ENCODE measurements at places on chromosomes 2 and 18.

- no peak overlapping the region for H3K4me3 ChIP-seq
- no peak overlapping the region for H3K27ac ChIP-seq
- no peak for DNase-seq
- no peaks in the 10 kb centered on the region for H3K36me3 ChIP-seq
- peaks cover 5% of the 10 kb centered on the region for H3K4me1 ChIP-seq
These were observed 38.1 kb upstream of the LBH start for GRCh38 chr2:30193104-30193681.

DNA sequence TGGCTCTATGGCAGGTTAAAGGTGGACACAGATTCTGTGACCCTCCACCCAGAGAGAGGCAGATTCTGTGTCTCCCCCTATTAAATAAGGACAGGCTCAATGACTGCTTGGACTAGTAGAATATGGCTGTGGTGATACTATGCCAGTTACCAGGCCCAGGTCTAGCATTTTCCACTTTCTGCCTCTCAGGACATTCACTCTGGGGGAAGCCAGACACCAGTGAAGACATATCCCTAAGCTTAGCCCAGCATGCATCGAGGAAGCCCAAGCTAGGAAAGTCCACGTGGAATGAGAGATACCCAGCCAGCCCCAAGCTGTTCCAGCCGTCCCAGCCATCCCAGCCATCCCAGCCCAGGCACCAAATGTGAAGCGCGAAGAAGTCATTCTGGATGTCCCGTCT lies 40.3 kb downstream of the ST6GAL2 start:
- no peaks in the 10 kb centered on the region for H3K36me3 ChIP-seq
- no peaks in the 10 kb centered on the region for H3K4me1 ChIP-seq
- no peak overlapping the region for H3K27ac ChIP-seq
- no peak overlapping the region for H3K4me3 ChIP-seq
- H3K27me3 ChIP-seq: no peaks in the 10 kb centered on the region
- no peak for DNase-seq

GRCh38 chr2:145197944-145198343 lies 678.0 kb upstream of the ZEB2 start:
- DNase-seq: no peak
- H3K27me3 ChIP-seq: no peaks in the 10 kb centered on the region
- H3K36me3 ChIP-seq: no peaks in the 10 kb centered on the region
- H3K4me3 ChIP-seq: no peak overlapping the region
- H3K27ac ChIP-seq: no peak overlapping the region
- H3K4me1 ChIP-seq: no peaks in the 10 kb centered on the region

- peaks cover 6% of the 10 kb centered on the region for H3K4me1 ChIP-seq
- peaks cover 16% of the 10 kb centered on the region for H3K27me3 ChIP-seq
- H3K4me3 ChIP-seq: no peak overlapping the region
- H3K27ac ChIP-seq: no peak overlapping the region
- H3K36me3 ChIP-seq: no peaks in the 10 kb centered on the region
- DNase-seq: no peak
These were observed 66.0 kb upstream of the ASAP2 start for GRCh38 chr2:9140645-9141044.

GRCh38 chr18:24548583-24548982 lies 88.1 kb downstream of the HRH4 start:
- H3K4me3 ChIP-seq: no peak overlapping the region
- H3K36me3 ChIP-seq: no peaks in the 10 kb centered on the region
- H3K27ac ChIP-seq: no peak overlapping the region
- DNase-seq: no peak

- DNase-seq: no peak
- H3K27me3 ChIP-seq: peaks cover 26% of the 10 kb centered on the region
- no peak overlapping the region for H3K27ac ChIP-seq
These were observed 6.9 kb downstream of the ATP6V1B1 start for GRCh38 chr2:70942396-70943204.

DNA sequence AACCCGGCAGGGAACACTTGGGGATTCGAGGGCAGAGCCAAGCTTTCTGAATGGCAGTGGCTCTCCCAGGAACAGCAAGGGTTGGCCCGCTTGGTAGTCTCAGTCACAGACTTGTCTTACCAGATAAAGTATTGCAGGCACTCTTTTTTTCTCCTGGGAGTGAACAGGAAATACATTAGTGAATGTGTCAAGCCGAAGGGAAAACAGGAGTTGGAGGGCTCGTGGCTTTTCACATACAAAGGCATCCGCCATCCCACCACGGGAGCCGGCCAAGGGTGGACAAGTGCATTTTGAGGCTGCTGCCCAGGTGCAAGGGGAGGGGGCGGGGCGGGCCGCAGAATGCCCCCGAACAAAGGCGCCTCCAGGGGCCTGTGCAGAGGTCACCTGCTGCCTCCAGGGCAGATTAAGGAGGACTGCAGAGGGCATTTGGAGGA lies 163.3 kb upstream of the SIX3 start:
- peak overlapping the region; percentile 83 for H3K4me3 ChIP-seq
- H3K27me3 ChIP-seq: no peaks in the 10 kb centered on the region
- H3K36me3 ChIP-seq: no peaks in the 10 kb centered on the region

GRCh38 chr18:66264130-66264529 lies 339.8 kb downstream of the CDH19 start:
- H3K4me3 ChIP-seq: no peak overlapping the region
- no peak for DNase-seq
- no peak overlapping the region for H3K27ac ChIP-seq
- no peaks in the 10 kb centered on the region for H3K27me3 ChIP-seq
- no peaks in the 10 kb centered on the region for H3K4me1 ChIP-seq
- no peaks in the 10 kb centered on the region for H3K36me3 ChIP-seq

- H3K27ac ChIP-seq: no peak overlapping the region
- no peak overlapping the region for H3K4me3 ChIP-seq
- DNase-seq: no peak
- H3K36me3 ChIP-seq: no peaks in the 10 kb centered on the region
These were observed 592.7 kb upstream of the VRK2 start for GRCh38 chr2:57453945-57454344.

All from activated B cell treated with CpG ODN at 0.5 μM for 24 hours (primary cell).